Adipocyte (in vitro differentiated cells): ENCODE measurements at places on chromosomes 5 and 9.

DNA sequence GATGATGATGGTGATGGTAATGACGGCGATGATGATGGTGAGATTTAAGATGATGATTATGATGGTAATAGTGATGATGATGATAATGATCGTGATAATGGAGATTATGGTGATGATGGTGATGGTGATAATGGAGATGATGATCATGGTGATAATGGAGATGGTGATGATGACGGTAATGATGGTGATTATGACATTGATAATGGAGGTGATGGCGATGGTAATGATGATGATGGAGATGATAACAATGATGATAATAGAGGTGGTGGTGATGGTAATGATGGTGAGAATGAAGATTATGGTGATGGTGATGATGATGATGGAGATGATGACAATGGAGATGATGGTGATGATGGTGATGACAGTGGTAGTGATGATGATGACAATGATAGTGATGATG lies 69.7 kb downstream of the MED10 start:
- no peak for DNase-seq

DNA sequence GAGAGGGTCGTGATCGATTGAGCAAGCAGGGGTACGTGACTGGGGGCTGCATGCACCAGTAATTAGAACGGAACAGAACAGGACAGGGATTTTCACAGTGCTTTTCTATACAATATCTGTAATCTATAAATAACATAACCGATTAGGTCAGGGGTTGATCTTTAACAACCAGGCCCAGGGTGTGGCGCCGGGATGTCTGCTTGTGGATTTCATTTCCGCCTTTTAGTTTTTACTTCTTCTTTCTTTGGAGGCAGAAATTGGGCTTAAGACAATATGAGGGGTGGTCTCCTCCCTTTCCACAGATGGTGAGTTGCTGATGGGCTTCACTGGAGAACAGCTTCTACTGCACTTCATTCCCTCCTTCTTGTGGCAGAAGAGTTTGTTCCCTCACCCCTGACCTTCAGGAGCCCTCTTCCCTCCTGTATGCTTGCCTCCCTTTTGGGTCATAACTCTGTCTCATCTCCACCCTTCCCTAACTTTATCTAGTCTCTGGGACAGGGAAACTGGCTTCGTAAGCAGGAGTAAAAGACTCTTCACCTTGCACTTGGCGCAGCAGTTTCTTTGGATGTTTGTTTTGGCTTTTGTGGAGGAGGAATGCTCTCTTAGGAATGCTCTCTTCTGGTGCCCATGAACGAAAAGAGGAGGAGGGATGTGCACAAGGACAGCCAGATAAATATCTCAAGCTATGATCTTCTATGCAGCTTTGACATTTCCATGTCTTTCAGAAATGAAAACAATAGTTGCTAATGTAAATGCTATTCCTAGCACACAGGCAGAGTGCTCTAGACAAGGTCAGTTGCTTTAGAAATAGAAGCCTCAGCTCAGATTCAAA lies 139.8 kb upstream of the RPS23 start:
- peak; percentile 45 for DNase-seq

DNA sequence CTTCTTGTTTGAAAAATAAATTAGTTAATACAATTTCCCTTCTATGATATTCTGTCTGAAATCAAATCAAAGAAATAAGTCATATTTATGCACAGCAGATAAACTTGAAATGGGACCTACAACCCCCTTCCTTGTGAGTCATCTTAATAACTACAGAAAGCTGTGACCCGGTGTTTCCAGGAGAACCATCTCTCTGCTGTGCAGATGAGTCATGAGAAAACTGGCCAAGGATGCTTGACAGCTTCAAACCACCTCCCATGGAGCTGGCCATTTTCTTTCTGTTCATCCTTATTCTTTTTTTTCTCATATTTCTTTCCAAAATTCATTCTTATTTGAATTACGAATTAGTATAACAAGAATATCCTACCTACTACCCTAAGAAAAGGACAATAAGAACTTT lies 43.4 kb upstream of the NR4A3 start:
- peak; percentile 68 for DNase-seq

- DNase-seq = peak; percentile 66
Measured at GRCh38 chr5:54820346-54821134, 164.9 kb downstream of the ESM1 start.

DNA sequence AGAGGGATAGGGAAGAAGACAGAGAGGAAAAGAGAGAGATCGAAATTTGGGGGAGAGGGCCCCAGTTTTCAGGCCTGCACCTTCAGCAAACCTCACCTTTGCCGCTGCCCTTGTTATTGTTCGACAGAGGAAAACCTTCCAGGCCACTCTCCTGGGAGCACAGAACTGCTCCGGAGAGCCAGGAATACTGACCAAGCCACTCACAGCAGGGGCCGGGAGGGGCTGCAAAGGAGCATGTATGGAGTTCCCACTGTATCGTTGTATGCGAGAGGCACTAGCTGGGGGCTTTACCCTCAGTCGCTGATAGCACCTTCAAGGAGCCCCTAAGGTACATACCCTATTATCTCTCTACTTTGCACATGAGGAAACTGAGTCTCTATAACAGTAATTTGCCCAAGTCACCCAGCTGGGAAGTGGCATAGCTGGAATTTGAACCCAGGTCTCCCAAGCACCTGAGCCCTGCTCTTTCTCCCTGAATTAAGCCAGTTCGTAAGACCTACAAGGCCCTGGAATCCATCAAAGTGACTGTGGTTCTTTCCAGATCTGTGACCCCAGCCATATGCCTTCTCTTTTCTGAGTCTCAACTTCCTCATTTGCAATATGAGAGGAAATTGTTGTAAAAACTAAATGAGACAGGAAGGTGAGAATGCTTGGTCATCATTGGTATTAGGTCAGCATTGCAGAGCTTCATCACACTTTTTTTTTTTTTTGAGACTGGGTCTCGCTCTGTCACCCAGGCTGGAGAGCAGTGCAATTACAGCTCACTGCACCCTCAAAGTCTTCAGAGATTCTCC lies 21.0 kb upstream of the FOXE1 start:
- DNase-seq = no peak
